ENCODE measurements at places on chromosomes 13 and 19.

DNA sequence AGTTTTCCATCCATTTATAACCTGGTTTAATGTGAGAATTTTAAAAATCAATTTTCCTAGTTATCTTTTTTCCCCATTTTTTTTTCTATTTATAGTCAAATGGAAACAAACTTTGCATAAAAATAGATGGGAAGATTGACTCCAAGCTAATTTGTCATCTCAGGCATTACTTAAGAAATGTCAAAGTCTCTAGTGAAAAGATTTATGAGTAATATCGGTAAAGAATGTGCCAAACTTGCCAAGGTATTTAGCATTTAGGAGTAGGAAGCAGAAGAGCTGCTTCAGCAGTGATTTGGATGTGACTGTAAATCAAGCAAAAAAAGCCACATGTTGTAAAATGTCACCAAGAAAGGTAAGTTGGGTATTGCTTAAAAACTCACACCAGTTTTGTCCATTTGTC is 108.6 kb downstream of the LACC1 start:
- no peak for DNase-seq

DNA sequence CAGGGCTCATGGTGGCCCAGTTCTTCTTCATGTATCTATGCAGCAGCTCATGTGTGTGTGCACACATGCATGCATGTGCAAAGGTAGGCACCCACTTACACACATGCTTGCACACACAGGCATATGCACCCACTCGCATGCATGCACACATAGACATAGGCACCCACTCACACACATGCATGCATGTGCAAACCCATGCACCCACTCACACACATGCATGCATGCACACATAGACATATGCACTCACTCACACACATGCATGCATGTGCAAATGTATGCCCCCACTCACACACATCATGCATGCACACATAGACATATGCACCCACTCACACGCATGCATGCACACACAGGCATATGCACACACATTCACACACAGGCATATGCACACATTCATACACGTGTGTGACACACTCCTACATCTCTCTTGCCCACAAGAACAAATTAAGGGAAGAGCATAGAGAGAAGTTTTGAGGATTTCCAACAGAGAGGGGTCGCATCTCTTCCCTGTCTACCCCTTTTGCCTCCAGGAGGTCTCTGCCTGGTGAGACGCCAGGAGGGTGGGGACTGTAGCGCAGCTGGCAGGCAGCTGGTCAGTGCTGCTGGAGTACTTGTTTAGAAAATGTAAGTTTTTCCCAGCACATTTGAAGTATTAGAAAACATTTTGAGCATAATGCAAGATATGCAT is 63.9 kb upstream of the ARHGEF7 start:
- no peak for DNase-seq

DNA sequence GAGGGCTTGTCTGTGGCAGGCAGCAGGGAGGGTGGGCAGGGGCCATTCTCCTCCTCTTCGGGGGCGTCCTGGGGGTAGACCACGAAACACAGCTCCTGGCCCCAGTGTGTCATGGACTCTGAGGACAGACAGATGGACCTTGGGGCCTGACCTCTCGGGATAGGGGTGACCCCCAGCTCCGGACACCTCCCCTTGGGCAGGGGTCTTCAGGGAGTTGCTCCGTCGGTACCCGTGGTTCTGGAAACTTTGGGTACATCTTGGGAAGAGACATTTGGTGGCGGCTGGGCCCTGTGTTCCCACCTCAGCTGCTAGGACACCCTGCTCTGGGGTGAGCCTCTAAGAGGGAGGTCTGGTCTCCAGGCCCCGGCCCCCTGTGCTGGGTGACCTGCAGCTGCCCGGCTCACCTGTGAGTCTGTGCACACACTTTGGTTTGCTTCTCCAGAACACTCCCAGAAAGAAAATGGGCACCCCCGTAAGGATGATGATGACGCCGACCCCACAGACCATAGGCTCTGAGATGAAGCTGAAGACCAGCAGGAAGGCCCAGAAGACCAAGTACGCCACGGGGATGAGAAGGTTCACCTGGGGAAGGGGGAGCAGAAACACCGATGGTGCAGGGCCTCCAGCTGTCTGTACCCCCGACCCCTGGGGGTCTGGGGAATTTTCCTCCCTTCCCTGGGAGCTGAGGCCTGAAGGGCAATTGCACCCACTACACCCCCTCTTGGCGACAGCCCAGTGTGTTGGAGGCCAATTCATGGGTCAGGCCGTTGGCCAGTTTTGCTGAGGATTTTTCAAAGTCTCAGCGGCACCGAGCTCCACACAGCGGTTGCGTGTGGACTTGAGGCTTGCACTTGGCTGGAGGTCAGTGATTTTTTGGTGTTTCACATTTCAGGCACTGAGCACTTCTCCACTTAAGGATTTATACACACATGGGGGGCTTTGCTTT is 15.0 kb downstream of the LRP3 start:
- DNase-seq = no peak

DNA sequence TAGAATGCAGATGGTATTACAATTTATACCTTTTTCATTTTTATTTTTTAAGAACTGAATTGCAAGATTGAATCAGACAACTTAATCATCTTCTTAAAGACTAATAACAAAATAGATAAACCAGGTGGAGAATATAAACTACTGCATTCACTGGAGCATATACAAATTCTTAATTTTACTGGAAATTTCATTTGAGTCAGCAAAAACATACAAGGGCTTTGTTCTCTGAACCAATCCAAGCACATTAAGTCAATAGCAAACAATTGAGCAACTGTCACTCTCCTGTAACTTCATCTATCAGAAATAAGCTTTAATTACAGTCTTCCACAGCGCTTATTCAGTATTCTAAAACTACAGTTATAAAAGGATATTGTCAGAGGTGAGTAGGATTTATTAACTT is 167.4 kb upstream of the OBI1 start:
- DNase-seq = no peak

DNA sequence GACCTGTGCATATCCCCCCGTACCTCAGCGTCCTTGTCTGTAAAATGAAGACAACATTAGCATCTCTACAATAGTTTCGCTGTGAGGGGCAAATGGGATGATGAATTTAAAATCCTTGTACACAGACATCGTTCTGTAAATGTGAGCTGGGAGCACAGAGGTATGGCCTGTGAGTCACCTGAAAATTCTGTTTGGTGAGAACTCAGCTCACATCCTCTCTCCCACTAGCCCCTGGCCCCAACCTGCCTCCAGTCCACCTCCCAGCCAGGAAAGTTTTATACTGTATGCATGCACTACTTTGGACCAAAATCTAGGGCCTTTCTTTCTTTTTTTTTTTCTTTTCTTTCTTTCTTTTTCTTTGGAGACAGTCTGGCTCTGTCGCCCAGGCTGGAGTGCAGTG is 8.7 kb upstream of the IZUMO2 start:
- DNase-seq = no peak

DNA sequence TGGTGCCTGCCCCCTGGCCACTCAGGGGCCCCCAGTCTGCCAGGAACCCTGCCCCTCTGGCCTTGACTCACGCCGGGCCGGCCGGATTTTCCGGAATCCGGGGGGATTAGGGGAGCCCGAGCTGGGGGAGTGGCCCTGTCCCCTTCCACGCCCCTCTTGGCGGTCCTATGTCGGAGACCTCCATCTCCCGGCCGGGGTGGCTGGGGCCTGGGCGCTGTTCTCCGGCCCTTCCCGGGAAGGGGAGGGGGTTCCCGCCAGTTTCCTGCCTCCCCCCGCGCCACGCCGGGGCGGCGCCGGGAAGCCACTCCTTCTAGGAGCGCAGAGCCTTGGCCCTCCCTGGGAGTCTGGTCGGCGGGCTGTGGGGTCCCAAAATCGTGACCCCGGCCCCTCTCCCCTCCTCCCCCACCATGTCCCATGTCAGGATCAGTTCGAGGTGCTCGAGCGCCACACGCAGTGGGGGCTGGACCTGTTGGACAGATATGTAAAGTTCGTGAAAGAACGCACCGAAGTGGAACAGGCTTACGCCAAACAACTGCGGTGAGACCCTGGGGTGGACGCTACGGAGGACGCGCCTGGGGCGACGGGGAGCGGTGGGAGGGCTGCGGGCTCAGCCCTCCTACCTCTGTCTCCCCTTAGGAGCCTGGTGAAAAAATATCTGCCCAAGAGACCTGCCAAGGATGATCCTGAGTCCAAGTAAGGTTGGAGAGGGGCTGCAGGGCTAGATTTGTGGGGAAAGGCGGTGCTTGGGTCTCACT is 1.3 kb downstream of the TRIP10 start:
- no peak for DNase-seq

GRCh38 chr19:45575216-45575615 is 9.4 kb downstream of the OPA3 start:
- DNase-seq = no peak

- DNase-seq = no peak
Observed at GRCh38 chr19:8320564-8321066, 560 bp downstream of the NDUFA7 start.

GRCh38 chr13:44172281-44172810 is 201.3 kb upstream of the SERP2 start:
- DNase-seq = no peak

Data from non-pigmented ciliary epithelial cell (primary cell).